Activated T-cell treated with anti-CD3 and anti-CD28 coated beads, Interleukin-2, amount 50 U/mL, for 72 hours (primary cell): ENCODE measurements at places on chromosomes 11 and 22. TPM values are rescaled to one million over a fixed set of nuclear protein-coding genes. Genes with fewer than 3 reads are reported as not detected.
A peak's percentile ranks its signal among the peaks of the same experiment; 100 is the strongest.

Gene OR8K3
- total RNA-seq = not detected

Gene IGF2
- 2.0 TPM for total RNA-seq

Gene TMEM132A
- 3.5 TPM for total RNA-seq

- DNase-seq = no peak
These were observed 8.3 kb downstream of the GRK3 start for GRCh38 chr22:25572708-25573171.

- peak; percentile 61 for DNase-seq
These were observed at the start of gene PLCB3 for GRCh38 chr11:64251016-64251752. Gene PLCB3 (plus strand): TSS chr11:64251530. CDS start chr11:64251650, 120 bp downstream.

GRCh38 chr22:49393526-49393925 is 434.1 kb downstream of the BRD1 start:
- DNase-seq = no peak

GRCh38 chr22:39960791-39961746 is 872 bp downstream of the TMA7B start:
- peak; percentile 88 for DNase-seq

DNA sequence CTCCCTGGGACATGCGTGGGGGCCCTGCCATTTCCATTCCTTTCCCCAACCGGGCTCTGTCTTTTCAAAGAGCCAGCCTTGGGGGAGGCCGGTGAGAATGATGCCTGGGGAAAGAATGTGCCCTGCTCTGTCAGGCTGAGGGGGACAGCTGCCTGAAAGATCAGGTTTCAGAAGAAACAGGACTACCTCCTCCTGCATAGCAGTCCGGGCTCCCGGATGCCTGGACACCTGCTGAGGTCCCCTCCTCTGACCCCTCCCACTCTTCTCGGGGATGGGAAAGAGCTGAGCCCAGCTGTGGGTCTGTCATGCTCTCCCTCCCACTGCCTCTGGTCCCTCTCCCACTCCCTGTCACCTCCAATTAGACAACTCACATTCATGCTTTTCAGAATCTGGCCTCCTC is 41.8 kb upstream of the CDON start:
- DNase-seq = no peak

Gene TRPC6
- not detected for total RNA-seq
